ENCODE measurements at places on chromosomes 5 and 9. TPM values are rescaled to one million over a fixed set of nuclear protein-coding genes. Genes with fewer than 3 reads are reported as not detected.

DNA sequence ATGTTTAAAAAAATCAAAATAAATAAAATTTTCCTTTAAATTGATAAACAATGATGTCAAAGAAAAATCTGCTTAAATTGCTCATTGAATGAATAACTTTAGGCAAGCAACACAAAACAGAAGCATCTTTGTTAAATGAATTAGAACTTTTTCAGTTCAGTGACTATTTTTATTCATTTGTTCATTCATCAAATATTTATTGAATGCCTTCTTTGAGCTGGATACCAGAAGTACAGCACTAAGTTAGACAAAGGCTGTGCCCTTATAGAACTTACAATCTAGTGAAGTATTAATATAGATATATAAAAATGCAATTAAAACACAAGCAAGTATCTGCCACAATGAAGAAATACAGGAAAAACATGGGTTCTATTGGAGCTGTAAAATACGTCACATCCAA, 10.8 kb downstream of the FNIP1 start:
- DNase-seq = no peak

- no peak for DNase-seq
Observed at GRCh38 chr5:147490989-147491388, 18.9 kb downstream of the DPYSL3 start.

DNA sequence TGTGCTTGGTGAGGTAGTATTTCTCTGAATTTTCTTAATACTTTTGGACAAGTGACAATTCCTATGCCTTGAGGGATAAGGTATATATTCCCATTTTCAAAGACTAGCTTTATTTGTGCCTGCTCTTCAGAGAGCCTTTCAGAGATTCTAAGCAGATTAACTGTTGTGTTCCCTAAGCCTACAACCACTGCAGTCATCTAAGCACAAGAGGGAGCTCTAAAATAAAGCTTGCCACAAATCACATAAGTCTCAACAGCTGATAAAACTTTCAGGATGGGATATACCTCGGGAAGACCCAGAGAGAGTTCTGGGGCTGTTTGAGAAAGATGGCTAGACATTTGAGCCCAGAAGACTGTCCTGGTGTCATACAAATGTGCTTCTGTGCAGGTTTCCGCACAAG, 157.3 kb downstream of the CYLC2 start:
- no peak for DNase-seq

DNA sequence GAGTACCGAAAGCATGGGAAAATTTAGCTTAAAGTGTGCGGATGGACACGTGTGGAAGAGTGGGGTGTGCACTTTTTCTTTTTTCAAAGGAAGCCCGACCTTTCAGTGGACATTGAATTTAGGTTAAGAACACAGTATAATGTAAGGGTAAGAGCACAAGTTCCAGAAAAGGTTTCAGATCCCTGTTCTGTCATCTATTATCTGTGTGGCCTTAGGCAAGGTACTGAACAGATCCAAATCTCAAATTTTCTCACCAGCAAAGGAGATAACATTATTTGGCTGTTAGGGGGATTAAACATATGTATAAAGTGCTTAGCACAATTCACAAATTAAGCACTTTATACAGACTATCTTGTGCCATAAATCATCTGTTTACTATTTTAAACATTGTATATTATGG, 441.0 kb downstream of the SPOCK1 start:
- DNase-seq = no peak

DNA sequence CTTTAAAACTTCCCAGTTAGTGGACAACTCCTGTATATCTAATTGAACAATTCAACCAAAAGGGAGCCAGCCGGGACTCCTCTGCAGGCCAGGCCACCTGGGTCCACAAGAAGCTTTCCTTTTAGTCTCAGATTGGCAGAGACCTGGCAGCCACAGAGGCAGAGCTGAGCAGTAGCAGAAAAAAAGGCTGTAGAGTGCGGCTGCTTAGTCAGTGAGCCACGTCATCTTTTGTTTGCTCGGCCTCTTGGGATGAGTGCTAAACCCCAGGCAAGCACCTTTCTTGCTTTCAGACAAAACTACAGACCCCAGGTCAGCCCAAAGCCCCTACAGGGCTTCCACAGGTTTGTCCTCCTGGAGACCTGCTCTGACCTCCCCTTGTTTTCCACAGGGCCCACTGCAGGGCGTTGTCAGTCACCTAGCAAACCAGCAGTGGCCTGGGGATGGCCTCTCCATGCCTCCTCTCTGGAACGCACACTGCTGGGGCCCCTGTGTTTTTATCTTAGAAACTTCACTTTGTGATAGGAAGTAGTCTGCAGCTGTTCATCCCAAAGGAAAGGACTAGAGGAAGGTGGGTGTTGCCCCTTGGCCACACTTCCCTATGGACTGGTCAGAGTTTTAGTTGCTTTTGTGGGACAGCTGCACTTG, 49.9 kb downstream of the SHB start:
- DNase-seq = no peak

DNA sequence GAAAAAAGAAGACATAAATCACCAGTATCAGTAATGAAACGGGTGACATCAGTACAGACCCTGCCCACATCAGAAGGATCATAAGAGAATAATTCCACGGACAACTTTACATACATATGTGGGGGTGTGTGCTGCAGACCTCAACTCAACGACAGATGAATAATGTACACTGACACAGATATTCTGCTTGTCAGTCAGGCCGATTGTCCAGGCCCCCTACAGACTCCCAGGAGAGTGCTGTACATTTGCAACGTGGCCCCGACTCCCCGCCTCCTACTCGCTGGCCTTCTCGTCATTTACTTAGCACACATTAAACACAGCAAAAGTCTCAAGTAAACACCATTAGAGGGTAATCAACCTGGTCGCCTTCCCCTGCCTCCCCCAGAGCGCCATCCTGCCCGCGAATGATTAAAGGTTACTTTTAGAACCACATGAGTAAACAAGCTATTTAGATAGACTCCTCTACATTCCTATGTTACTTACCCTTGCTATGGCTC, 3.5 kb upstream of the TMED9 start:
- DNase-seq = no peak

DNA sequence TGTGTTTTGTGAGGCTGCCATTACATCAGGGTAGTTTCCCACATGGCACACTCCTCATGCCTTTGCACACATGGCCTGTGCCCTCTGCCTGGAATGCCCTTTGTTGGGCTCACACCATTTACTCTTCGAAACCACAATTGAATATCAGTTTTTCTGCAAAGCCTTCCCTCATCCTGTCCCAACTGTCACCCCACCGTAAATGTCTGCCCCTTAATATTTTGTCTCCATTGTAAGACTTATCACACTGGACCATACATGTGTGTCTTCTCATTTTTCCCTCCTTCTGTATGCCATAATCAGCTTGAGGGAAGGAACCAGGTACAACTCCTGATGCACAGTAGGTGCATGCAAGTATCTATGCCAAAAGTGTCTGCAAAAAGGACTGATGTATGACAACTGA, 62.7 kb upstream of the TMEM252 start:
- DNase-seq = no peak

The MEGF10 gene
- total RNA-seq = not detected

The ADRA1B gene
- not detected for total RNA-seq

The GDA gene
- total RNA-seq = not detected

The RAD50 gene
- total RNA-seq = 33.3 TPM

Measured in activated CD4-positive, alpha-beta T cell treated with anti-CD3 and anti-CD28 coated beads, Interleukin-2, amount 10 ng/mL, durations not matched to agents 7 days and 5 days (primary cell).